ENCODE measurements at places on chromosomes 2 and 18. TPM values are rescaled to one million over a fixed set of nuclear protein-coding genes. Genes with fewer than 3 reads are reported as not detected.

GRCh38 chr2:219656526-219656925 is 29.1 kb downstream of the SLC4A3 start:
- no peak for DNase-seq

DNA sequence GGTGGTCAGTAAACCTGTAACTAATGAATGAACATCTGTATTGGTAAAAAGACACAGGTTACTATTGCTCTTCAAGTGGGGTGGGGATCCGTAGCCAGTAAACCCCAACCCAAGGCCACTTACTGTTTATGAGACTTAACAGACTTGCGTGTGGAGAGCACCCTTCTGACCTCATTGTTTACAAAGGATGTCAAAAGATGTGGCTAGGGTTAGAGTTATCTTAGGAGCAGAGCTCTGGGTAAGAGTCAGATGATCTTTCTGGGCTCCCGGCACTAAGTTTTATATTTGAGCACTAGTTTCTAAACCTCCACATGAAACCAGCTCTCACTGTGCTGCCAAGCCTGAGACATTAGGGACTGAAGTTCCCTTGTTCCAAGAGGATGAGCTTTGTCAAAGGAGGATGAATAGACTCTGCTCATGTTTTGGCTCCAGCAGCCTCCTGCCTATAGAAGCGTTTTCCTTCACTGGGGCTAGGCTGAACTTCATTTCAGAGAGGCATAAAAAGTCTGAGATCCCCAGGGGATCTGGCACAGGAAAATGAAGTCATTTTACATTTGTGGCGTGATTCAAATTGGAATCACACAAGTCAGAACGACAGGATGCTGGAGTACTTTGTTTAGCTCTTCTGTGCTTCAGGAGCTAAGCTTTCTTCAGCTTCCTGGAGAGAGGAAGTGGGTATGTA is 403.1 kb upstream of the TRIB2 start:
- no peak for DNase-seq

CRYBA2 gene
- not detected for total RNA-seq

- no peak for DNase-seq
Measured at GRCh38 chr18:63394954-63395353, 27.3 kb downstream of the VPS4B start.

DNA sequence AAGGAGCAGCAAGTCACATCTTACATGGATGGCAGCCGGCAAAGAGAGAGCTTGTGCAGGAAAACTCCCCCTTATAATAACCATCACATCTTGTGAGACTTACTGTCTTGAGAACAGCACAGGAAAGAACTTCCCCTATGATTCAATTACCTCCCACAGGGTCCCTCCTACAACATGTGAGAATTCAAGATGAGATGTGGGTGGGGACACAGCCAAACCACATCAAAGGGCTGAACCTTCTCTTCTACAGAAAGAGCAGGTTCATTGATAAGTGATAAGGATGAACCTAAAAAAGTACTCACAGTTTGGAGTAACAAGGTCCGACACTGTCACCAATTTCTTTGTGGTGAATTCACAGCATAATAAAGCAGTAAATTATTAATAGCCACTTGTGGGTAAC is 422.2 kb upstream of the FSIP2 start:
- DNase-seq = no peak

FAM136A gene
- total RNA-seq = 119 TPM

DNA sequence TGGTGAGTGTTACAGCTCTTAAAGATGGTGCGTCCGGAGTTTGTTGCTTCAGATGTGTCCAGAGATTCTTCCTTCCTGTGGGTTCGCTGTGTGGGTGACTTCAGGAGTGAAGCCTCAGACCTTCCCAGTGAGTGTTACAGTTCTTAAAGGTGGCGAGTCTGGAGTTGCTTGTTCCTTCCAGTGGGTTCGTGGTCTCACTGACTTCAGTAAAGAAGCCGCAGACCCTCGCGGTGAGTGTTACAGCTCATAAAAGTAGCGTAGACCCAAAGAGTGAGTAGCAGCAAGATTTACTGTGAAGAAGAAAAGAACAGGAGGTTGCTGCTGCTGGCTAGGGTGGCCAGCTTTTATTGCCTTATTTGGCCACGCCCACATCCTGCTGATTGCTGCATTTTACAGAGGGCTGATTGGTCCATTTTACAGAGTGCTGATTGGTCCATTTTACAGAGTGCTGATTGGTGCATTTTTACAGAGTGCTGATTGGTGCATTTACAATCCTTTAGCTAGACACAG is 34.0 kb upstream of the SPTBN1 start:
- DNase-seq = no peak

Data from H9 (cell line).